ENCODE measurements at places on chromosomes 3 and 15. TPM values are rescaled to one million over a fixed set of nuclear protein-coding genes. Genes with fewer than 3 reads are reported as not detected.

The AADACL2 gene
- not detected for total RNA-seq

The STARD5 gene
- total RNA-seq, result 24.3 TPM

The SLC2A2 gene
- total RNA-seq, result not detected

The MYL3 gene
- not detected for total RNA-seq

The EBLN2 gene
- 7.9 TPM for total RNA-seq

The KNG1 gene
- not detected for total RNA-seq

The GYG1 gene
- total RNA-seq, result 31.1 TPM

The MESP2 gene
- total RNA-seq, result not detected

The GOLGA8R gene
- total RNA-seq, result 0.66 TPM

The TNK2 gene
- 11.6 TPM for total RNA-seq

The TLR9 gene
- total RNA-seq, result not detected

The ZIC4 gene
- not detected for total RNA-seq

The RBM6 gene
- 48.4 TPM for total RNA-seq

The TTLL13 gene
- not detected for total RNA-seq

The NOP10 gene
- 266 TPM for total RNA-seq

The CMTM8 gene
- not detected for total RNA-seq

The NR2E3 gene
- 0.57 TPM for total RNA-seq

The ZNF609 gene
- total RNA-seq, result 28.2 TPM

The GABRG3 gene
- total RNA-seq, result not detected

The CSPG4 gene
- total RNA-seq, result 15.3 TPM

The ATR gene
- 42.1 TPM for total RNA-seq

The GATA2 gene
- total RNA-seq, result 2.0 TPM

The CCR9 gene
- total RNA-seq, result not detected

The SLC24A5 gene
- not detected for total RNA-seq

The ULK3 gene
- total RNA-seq, result 23.3 TPM

The MUC20 gene
- not detected for total RNA-seq

The MBNL1 gene
- 362 TPM for total RNA-seq

The LINGO1 gene
- total RNA-seq, result not detected

The CYP1A2 gene
- not detected for total RNA-seq

The ALDH1A2 gene
- 0.86 TPM for total RNA-seq

The PYGO1 gene
- 6.1 TPM for total RNA-seq

The TICRR gene
- 0.44 TPM for total RNA-seq

The SPATA12 gene
- not detected for total RNA-seq

The PPP1R14D gene
- not detected for total RNA-seq

The CMC1 gene
- total RNA-seq, result 4.4 TPM

The GP9 gene
- not detected for total RNA-seq

The RAD54L2 gene
- 37.2 TPM for total RNA-seq

The PROS1 gene
- total RNA-seq, result 6.2 TPM

The AEN gene
- 155 TPM for total RNA-seq

The SMCO1 gene
- total RNA-seq, result not detected

The C3orf22 gene
- not detected for total RNA-seq

The AZI2 gene
- 53.5 TPM for total RNA-seq

The MRPL46 gene
- 11.6 TPM for total RNA-seq

The ZBBX gene
- not detected for total RNA-seq

The C2CD4A gene
- not detected for total RNA-seq

The GRAMD1C gene
- 2.8 TPM for total RNA-seq

The SHC4 gene
- 4.0 TPM for total RNA-seq

The GOLGA8T gene
- not detected for total RNA-seq

The ANKDD1A gene
- 3.5 TPM for total RNA-seq

The CELF6 gene
- total RNA-seq, result under 0.01 TPM

The NPAP1 gene
- total RNA-seq, result not detected

The SLC22A14 gene
- 0.14 TPM for total RNA-seq

The ACKR4 gene
- total RNA-seq, result 3.4 TPM
